ENCODE measurements at places on chromosomes 5 and 9. TPM values are rescaled to one million over a fixed set of nuclear protein-coding genes. Genes with fewer than 3 reads are reported as not detected.

- H3K4me1 ChIP-seq = peaks cover 32% of the 10 kb centered on the region
- peak; percentile 50 for DNase-seq
- no peaks in the 10 kb centered on the region for H3K36me3 ChIP-seq
- H3K27me3 ChIP-seq = no peaks in the 10 kb centered on the region
Measured at GRCh38 chr9:98807070-98807813, at the start of gene GALNT12. Gene GALNT12 (plus strand): TSS chr9:98807670. CDS start chr9:98807699, 29 bp downstream.

DNA sequence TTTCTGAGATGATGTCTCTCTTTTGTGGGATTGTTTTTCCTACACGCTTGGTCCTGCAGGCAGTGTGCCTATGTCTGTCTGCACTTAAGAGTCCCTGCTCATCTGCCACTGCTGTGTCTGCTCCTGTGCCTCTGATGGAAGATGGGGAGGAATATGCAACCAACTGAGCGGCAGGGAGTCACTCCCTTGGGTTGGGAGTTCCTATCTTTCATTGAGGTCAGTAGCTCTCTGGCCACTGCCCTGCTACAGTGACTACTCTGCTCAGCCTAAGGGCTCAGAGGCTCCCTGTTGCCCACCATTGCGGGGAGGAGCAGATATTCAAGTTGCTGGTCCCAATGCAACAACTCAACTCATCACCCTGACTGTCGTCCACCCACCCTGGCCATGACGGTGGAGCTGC lies 13.4 kb upstream of the FAM163B start:
- H3K4me1 ChIP-seq = no peaks in the 10 kb centered on the region
- H3K4me3 ChIP-seq = no peak overlapping the region
- H3K27me3 ChIP-seq = no peaks in the 10 kb centered on the region
- H3K36me3 ChIP-seq = no peaks in the 10 kb centered on the region
- H3K27ac ChIP-seq = no peak overlapping the region
- no peak for DNase-seq

- no peaks in the 10 kb centered on the region for H3K4me1 ChIP-seq
- H3K27ac ChIP-seq = no peak overlapping the region
- H3K27me3 ChIP-seq = no peaks in the 10 kb centered on the region
- no peak for DNase-seq
Measured at GRCh38 chr9:4923580-4924544, 61.2 kb upstream of the JAK2 start.

OR1J2 gene
- total RNA-seq = not detected

DNA sequence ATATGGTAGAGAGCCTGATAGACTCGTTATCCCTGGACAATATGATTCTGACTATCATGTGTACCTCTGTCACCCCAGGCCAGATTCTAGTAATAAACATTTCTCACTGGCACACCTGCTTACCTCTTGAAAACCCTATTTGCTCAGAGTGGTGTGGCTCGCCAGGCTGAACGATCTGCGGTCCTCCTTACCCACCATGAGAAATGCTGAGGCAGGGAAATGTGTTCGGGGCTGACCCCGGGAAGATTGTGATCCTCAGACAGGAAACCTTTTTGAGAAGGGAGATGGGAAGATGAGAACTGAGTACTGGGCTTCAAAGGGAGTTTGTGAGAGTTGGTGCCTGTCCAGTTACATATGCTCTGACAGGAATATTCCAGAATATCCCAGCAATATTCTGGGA lies 10.7 kb upstream of the PRXL2C start:
- no peaks in the 10 kb centered on the region for H3K36me3 ChIP-seq
- no peak for DNase-seq
- no peak overlapping the region for H3K27ac ChIP-seq
- no peaks in the 10 kb centered on the region for H3K27me3 ChIP-seq
- no peak overlapping the region for H3K4me3 ChIP-seq

ARID3C gene
- total RNA-seq = not detected
